ENCODE measurements at places on chromosomes 12 and 14.
A peak's percentile ranks its signal among the peaks of the same experiment; 100 is the strongest.

DNA sequence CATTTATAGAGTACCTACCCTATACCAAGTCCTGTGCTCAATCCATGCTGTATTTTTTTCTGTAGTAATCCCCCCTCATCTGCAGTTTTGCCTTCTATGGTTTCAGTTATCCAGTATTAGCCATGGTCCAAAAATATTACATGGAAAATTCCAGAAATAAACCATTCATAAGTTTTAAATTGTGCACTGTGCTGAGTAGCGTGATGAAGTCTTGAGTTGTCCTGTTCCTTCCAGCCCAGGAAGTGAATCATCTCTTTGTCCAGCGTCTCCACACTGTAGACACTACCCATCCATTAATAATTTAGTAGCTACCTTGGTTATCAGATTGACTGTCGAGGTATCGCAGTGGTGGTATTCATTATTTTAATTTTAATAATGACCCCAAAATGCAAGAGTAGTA is 54.2 kb downstream of the SUDS3 start:
- DNase-seq = no peak

DNA sequence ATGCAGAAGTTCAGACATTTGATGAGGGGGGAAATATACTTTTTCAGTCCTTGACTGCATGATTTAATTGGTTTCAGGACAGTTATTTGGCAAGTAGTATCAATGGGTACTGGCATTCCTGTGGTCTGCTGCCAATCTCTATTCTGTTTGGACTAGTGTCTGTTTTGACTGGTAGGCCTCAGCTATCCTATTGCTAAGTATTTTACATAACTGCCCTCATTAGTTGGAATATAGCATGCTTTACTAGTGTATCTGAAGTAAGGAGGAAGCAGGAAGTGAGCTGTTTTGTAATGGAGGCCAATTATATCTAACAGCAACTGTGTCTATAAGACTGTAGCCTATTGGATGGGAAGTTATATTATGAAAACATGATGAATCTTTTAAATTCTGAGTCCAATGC is 104.3 kb downstream of the FLRT2 start:
- DNase-seq = no peak

- DNase-seq = no peak
Observed at GRCh38 chr12:98274430-98275130, 240.8 kb upstream of the TMPO start.

GRCh38 chr14:22926316-22926715 is 2.9 kb downstream of the PRMT5 start:
- peak; percentile 82 for DNase-seq
